Peyer's patch (tissue), 4 donors: ENCODE measurements at places on chromosomes 1 and 21. TPM values are rescaled to one million over a fixed set of nuclear protein-coding genes. Genes with fewer than 3 reads are reported as not detected.
A peak's percentile ranks its signal among the peaks of the same experiment; 100 is the strongest.

DNA sequence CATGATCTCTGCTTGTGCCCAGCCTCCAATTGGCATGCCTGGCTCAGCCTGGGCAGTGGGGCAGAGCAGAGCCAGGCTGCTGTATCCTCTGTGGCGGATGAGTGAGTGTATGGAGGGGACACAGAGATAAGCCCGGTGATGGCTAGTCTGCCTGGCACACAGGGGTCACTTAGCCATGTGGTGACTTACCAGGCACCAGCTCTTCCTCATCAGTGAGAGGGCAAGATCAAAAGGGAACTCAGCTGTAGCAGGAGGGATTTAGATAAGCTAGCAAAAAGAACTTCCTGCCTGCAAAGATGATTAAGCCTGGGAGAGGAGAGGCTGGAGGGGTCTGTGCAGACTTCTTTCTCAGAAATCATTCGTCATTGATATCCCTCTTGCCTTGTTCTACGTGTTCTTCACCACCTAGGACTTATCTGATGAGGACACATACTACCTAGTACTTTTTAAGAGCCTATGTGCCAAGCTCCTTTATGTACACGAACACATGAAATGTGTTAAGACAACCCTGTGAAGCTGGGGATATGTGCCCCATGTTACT lies 7.9 kb downstream of the KIF21B start:
- no peak for DNase-seq

DNA sequence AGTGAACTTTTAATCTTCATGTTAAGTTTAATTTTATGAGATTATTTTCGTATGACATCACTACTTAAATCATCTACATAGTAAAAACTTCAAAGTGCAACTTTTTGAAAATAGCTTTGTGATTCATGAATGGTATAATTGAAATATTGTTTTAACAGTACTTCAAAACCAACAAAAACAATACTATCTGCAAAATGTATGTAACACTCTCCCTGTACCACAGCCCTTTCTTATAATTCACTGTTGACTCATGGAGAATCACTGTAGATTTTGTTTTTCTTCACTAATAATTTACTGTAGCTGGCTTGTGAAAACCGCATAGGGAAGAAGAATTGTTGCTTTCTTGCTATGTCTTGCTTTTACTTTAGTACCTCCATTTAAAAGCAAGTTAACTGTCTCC lies 301.4 kb upstream of the ADAMTS5 start:
- DNase-seq, result no peak

SHISA4 gene
- 5.0 TPM for total RNA-seq

DNA sequence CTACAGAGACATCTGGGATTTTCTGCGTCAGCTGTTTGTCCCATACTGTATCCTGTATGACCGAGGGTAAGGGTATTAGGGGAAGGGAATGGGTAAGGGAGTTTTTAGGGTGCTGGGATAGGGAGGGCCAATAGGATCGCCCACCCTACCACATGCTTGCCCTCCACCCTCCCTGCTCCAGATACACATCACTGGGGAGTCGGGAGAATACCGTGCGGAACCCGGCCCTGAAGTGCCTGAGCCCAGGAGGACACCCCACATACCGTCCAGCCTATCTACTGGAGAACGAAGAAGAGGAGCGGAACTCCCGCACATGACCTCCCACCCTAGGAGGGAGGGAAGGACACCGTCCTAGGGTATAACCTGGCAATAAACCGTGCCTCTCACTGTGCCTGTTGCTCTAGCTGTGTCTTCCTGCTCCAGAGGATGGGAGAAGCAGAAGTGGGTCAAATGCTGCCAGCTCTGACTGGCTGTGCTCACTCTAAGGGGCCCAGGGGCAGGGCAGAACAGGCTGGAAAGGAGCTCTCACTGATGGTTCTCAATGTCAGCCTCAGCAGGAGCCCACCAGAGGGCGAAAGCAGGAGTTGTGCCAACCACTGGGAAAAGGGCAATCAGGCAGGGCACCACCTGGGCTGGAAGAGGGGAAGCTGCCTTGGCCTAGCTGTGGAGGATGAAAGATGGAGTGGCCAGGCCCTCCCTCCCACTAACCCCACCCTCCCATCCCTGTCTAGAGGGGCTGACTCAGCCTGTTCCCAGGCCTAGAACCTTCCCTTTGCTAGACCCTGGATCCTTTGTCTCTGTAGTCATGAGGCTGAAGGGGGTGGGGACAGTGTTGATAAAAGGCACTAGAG lies 440 bp upstream of the LENEP start:
- DNase-seq, result no peak

DNA sequence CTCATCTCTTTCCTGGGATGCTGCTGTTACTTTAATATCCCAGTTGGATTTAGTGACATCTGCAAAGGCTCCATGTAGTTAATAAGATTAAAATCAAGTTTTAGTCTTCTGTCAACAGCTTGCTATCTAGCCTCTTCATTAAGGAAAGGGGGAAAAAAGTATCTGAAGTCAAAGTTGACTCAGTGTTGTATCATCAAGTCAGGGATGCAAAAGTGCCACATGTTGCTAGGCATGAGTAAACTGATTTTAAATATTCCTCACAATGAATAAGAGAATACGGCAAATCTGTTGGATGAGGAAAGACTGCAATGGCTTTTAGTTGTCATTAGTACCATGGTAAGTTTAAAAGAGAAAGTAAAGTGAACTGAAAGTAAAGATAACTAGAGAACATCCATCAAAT lies 383.2 kb upstream of the ZRANB2 start:
- DNase-seq, result no peak

- peak; percentile 90 for DNase-seq
Observed at GRCh38 chr1:24070821-24071393, 41.0 kb downstream of the MYOM3 start.

DNA sequence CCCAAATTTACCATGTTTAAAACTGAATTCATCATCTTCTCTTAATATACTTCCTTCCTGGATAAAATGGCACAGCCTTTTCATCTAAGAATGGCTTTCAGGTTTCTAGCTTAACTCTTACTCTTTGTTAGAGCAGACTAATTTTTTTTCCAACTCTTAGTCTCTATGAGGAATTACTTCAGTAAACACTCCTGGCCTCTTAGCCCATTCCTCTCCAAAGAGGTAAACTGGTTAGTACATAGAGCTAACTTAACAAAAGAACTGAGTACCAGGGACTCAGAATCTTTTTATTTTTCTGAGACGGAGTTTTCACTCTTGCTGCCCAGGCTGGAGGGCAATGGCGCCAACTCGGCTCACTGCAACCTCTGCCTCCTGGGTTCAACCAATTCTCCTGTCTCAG lies 21.1 kb downstream of the FOXJ3 start:
- no peak for DNase-seq

NR1I3 gene
- not detected for total RNA-seq

GRCh38 chr1:185458670-185459069 lies 141.6 kb upstream of the IVNS1ABP start:
- no peak for DNase-seq

DNA sequence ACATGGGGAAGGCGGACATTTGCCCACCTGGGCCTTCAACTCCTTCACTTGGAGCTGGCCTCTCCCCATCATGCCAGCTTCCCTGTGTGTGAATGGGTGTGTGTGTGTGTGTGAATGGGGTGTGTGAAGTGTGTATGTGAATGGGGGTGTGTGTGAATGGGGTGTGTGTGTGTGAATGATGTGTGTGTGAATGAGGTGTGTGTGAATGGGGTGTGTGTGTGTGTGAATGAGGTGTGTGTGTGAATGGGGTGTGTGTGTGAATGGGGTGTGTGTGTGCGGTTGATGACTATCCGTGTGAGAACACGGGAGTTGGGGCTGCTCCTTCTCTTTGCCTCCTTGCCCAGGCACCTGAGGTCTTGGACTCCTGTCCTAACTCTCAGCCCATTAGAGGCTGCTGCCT lies 9.6 kb downstream of the MFSD2A start:
- DNase-seq, result no peak

DNA sequence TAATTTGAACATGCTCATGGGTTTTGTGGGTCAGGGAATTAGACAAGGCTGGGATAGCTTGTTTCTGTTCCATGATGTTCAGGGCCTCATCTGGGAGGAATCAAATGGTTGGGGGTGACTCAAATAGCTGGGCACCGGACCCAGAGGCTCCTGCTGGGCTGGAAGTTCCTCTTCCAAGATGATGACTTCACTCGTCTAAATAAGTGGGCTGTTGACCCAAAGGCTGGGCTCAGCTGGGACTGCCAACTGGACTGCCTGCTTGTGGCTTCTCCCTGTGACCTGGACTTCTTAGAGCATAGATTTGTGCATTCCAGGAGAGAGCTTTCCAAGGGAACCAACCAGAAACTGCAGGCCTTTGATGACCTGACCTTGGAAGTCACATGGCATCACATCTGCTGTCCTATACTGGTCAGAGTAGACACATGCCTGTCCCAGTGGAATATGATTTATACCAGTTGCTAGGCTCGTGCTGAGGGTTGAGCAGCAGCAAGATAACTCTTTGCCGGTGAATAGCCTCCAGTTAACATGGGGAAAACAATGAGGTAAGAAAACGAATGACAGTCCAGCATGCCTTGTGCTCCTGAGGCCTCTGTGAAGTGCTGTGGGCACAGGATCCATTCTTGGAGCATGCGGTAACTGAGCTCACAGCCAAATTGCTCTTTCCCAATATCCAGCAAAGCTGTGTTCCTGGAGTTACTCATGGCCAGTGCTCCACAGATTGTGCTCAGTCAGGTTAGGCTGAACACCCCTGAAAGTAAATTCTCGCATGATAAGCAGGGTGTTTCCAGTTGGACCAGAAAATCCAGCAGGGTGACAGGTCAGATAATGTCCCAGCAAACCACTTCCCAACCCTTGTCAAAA lies 272.9 kb upstream of the TMEM51 start:
- DNase-seq, result no peak

GRCh38 chr1:193115629-193116227 lies 6.1 kb upstream of the CDC73 start:
- DNase-seq, result no peak

DNA sequence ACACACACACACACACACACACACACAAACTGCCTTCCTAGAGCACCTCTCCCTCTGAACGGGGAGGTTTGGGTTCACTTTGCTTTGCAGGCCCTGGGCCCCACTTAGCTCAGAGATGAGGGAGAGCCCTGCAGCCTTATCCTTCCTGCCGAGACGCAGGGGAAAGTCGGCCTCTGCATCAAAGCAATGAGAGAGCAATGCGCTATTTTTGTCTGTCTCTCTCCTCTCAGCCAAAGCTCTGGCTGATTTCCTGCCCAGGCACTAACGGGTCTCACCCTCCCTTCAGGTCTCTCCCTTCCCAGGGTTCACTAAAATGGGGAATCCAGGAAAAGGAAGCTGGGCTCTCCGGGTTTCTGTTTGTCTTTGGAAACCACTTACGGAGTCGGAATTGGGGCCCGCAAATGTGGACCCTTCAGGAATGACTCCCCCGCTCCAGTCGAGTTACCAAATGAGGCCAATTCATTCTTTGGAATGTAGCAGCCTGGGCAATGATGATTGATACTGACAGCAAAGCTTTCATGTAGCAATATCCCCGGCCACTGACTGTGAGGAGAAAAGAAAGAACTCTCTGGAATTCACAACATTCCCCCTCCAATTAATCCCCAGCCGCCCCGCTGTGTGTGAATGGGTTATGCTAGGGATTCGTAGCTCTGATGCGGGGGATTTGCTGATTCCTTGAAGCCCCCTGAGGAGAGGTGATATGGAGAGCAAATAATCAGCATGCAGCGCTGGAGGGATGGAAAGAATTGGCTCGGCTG lies 61.5 kb upstream of the WLS start:
- no peak for DNase-seq
